Stimulated activated CD8-positive, alpha-beta memory T cell treated with anti-CD3 and anti-CD28 coated beads, Interleukin-15, amount 100 ng/mL, for 4 hours (primary cell): ENCODE measurements at places on chromosomes 7 and 10.

DNA sequence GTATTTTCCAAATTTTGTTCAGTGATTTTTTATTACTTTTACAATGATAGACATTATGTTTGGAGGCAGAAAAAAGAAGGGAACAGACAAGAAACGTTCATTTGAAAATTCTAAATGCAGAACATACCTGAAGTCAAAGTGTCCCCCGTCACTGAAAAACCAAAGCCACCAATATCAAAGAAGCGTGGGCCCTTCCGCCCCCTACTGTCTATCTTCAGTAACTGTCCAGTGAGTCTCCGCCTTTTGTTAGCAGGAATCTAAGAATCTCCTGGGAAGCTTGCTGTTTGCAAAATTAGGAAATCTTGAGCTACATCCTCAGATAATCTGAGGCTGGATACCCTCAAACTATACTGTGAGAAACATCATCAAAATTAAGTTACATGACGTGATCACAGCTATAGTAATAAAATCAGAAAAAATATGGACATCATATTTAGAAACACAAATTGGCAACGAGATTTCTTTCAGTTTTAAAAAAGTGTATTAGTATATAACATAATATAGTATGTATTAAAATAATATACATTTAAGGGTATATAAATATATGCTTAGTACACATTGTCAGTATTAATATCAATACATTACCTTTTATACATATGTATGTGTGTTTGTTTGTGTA lies 169.3 kb upstream of the AKR1E2 start:
- no peak for DNase-seq

DNA sequence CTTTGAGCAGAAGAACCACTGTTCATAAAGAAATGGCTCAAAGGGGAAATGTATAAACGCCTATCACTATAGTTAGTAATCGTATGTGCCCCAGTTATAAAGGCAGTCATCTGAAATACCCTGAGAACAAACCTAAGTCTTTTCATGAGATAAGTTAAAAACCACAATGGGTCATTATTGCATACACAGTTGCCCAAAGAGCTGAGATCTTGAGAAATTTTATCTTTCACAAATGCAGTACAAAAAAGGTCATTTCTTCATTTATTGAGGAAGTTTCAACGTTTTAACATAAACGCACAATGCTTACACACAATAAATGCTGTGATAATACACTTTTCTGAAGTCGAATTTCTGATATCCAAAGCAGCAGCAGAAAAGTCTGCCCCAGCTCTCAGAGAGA lies 114.4 kb downstream of the MICU1 start:
- no peak for DNase-seq

DNA sequence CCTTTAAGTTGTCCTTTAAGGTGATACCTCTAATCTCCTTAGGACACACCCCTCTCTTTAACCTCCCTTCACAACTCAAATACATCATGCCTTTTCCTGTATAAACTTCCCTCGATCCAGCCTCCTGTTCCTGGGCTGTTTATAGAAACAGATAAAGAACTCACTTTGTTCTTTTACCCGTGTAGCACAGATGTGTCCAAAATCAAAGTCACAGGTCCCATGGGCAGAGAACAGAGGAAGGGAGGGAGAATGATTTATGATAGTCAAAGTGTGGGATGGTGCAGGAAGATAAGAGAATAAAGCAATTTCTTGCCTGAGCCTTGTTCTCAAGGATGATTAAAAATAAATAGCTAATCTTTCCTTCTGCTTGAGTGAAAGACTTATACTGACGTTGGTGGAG lies 50.3 kb upstream of the CABCOCO1 start:
- DNase-seq = no peak

GRCh38 chr10:16891375-16892313 lies 74.4 kb upstream of the RSU1 start:
- peak; percentile 43 for DNase-seq

GRCh38 chr7:132154248-132154647 lies 422.0 kb downstream of the PLXNA4 start:
- DNase-seq = no peak

- DNase-seq = no peak
Observed at GRCh38 chr10:63866075-63866746, 345.0 kb downstream of the REEP3 start.

DNA sequence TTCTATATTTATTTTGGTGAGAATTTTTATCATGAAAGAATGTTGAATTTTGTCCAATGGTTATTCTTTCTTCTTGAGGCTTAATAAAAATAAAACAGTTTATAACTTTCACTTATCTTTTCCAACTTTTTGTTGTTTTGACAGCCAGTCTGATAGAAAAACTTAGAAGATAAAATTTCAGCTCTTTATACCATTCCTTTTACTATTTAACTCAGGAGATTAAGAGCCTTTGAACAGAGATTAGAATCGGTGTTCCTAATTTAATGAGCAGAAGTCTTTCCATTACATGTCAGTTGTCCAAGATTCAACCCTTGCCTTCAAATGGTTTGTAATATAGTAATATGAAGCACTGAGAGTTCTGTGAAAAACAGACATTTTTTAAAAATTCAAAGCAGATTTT lies 97.8 kb upstream of the SEC61G start:
- no peak for DNase-seq

GRCh38 chr7:19079066-19079465 lies 38.4 kb downstream of the TWIST1 start:
- DNase-seq = no peak

- no peak for DNase-seq
Observed at GRCh38 chr10:98150544-98150943, 16.1 kb downstream of the R3HCC1L start.

DNA sequence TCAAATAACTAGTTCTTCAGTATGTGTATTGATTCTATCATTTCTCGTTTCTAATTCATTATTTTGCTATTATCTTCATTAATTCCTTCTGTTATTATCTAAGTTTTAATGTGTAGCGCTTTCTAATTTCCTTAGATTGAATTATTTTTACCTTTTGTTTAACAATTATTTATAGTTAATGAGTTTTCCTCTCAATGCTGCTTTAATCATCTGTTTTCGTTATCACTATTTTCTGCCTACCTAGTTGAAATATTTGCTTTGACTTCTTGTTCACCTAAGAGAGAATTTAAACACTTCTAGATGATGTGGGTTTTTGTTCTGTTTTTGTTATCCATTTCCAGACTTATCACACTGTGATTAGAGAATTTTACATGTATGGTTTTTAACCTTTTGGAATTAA lies 37.5 kb upstream of the MTPN start:
- no peak for DNase-seq

DNA sequence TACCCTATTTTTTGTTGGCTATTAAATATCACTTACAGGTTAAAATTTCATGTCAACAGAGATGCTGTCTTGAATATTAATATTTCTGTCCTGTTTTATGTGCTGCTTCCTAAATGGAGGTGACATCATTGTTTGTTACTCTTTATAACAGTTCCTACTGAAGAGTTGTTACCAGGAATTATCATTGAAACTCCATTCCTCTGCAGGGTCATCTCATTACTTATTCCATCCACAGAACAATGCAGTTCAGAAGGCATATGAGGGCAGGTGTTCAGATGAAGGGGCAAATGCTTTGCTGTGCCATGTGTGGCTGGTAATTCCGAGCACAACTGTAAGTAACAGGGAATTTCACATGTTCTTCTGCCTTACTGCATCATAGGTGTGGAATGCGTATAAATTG lies 113.4 kb downstream of the ANK3 start:
- no peak for DNase-seq

- DNase-seq = no peak
Observed at GRCh38 chr7:69823151-69823744, 225.0 kb downstream of the AUTS2 start.

DNA sequence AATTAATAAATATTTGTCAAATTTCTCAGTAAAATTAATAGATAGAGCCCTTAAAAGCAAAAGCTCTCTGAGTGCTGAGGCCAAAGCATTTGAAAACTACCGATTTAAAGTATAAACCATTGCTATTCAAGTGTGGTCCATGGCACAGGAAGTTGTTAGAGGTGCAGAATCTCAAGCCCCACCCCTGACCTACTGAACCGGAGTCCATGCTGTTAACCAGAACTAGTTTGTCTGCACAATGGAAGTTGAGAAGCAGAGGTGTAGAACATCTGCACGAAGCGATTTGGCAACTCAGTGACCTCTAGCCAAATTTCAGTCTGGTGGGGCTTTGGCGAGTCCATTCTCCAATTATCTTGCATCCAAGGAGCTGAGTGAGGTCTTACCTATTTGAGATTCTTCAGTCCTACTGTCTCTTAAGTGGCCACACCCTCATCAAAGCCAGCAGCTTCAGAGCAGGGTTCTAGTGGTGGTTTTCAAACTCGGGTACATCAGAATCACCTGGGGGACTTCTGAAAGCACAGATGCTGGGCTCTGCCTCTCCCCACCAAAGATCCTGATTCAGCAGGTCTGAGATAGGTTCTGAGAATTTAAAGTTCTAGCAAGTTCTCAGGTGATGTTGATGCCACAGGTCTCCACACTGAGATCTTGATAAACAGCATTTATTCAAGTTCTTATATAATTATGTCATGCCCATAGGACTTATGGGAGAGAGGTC lies 96.8 kb upstream of the SAMD8 start:
- no peak for DNase-seq

DNA sequence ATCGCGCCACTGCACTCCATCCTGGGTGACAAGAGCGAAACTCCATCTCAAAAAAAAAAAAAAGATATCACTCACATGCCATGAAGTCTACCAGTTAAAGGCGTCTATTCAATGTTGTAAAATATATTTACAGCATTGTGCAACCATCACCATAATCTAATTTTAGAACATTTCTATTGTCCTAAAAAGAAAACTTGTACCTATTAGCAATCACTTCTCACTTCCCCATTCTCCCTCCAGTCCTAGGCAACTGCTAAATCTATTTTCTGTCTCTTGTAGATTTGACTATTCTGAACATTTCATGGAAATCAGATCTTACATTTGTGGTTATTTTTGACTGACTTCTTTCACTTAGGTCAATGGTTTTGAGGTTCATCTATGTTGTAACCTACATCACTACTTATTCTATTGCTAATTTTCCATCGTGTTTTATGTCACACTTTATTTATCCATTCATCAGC lies 25.2 kb upstream of the OTUD1 start:
- DNase-seq = no peak

GRCh38 chr10:89963451-89964102 lies 262.2 kb downstream of the KIF20B start:
- no peak for DNase-seq

DNA sequence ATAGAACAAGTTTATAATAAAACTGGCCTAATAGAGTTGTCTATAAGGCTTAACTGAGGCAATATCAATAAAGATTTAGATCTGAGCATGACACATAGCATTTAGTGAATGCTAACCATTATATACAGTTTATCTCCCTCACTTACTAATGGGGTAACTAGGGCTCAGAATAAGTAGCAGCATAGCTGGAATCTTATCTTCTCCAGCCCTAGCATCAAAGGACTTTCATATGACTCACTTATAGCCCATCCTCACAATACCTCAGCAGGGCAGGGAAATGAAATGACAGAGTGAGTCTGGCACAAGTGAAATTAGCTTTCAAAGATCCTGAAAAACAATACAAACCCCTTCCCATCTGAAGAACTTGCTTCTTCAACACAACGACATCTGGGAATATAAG lies 362.9 kb downstream of the KIF20B start:
- DNase-seq = no peak

DNA sequence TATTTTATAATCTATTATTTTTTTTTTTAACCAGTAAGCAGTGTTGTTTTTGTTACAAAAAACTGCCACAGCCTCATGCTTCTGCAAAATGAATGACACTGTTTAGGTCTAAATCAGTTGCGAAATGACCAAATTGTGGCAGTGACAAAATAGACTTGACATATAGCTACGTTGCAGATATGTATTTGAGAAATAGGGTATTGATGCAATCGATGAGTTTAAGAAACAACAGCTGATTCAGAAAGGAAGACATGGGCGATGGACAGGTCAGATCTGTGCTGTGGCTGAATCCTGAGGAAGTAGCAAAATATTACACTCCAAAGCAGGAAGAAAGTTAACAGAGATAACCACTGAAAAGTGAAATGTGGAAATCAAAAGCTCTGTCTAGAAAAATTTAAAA lies 89.0 kb upstream of the STEAP4 start:
- DNase-seq = no peak

- no peak for DNase-seq
Observed at GRCh38 chr10:75137533-75138438, 26.3 kb downstream of the SAMD8 start.

GRCh38 chr10:93589648-93590562 lies 11.1 kb downstream of the RBP4 start:
- DNase-seq = no peak

GRCh38 chr10:31102421-31102820 lies 70.8 kb upstream of the ZNF438 start:
- no peak for DNase-seq

DNA sequence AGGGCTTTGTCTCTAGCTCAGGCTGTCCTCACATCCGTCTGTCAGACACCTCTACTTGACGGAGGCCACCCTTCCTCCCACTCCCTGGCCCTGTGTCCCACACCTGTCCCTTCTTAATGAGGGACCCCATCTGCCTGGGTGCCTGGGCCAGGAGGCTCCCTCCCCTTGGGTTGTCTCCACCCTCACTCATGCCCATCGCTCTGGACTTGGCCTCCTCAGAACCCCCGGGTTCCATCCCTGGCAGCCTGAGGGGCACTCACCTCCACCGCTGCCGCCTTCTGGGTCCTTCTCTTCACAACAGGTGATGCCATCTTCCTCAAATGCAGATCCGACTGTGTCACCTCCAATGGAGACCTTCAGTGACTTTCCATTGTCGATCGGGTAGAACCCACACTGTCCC lies 20.2 kb upstream of the GJD4 start:
- DNase-seq = no peak

- DNase-seq = peak; percentile 67
Observed at GRCh38 chr10:110221721-110222261, 14.4 kb downstream of the MXI1 start.

GRCh38 chr7:22718911-22719420 lies 8.0 kb upstream of the IL6 start:
- no peak for DNase-seq

- no peak for DNase-seq
Observed at GRCh38 chr10:101588879-101589278, 758 bp downstream of the DPCD start.

- DNase-seq = no peak
Observed at GRCh38 chr10:67596641-67597040, 99.4 kb downstream of the CTNNA3 start.

- DNase-seq = no peak
Observed at GRCh38 chr10:37992083-37992482, 15.6 kb upstream of the ZNF25 start.

DNA sequence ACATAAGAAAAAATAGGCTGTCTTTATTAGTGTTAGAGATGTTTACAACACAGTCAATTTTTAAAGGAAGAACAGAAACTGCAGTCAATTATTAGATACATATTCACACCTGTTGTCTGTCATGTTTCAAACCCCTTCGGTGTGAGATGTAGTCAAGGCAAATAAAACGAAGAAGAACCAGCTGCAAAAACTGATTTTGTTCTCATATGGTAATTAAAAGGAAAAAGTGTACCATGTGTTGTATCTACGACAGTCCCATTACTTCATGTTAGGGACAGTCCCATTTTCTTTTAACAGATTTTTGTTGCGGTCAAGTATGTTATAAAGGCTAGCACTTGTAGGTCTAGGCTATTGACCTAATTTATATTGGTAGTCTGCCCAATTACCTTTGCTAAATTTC lies 149.4 kb downstream of the LRRN3 start:
- DNase-seq = no peak
